Prostate gland (tissue), 2 donors: ENCODE measurements at places on chromosomes 11 and 22. TPM values are rescaled to one million over a fixed set of nuclear protein-coding genes. Genes with fewer than 3 reads are reported as not detected.
A peak's percentile ranks its signal among the peaks of the same experiment; 100 is the strongest.

DNA sequence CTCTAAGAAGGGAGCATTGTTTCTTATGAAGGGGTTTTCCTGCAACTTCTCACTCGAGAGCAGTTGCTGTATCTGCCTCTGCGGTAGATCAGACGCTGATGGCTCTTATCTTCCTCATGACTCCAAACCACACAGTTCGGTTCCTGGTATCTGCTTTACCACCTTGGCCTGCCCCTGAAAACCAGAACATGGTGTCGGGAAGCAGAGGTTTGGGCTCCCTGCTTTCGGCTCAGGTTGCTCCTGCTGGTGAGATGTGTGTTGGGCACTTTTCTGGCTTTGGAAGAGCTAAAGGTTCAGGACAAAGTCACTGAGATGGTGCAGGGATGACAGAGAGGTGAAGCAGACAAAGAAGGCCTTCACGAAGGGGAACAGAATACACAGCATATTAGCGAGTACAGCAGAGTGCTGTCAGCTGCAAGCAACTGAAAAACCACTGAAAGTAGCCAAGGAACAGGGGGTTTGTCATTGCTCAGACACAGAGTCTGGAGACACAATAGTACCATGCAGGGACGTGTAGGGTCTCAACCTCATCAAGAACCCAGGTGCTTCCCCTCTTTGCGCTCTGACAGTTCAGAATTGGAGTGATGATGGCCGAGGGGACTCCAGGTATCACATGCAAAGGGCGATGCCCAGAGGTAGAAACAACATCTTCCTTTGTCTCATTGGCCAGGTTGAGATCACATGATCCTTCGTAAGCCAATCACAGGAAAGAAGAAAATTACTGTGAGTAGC is 11.9 kb upstream of the CSF2RB start:
- no peaks in the 10 kb centered on the region for H3K27me3 ChIP-seq
- no peak for DNase-seq
- no peaks in the 10 kb centered on the region for H3K36me3 ChIP-seq
- no peaks in the 10 kb centered on the region for H3K4me1 ChIP-seq
- no peak overlapping the region for H3K4me3 ChIP-seq
- no peak overlapping the region for H3K27ac ChIP-seq

KRTAP5-1 gene
- not detected for total RNA-seq

- H3K27ac ChIP-seq = peak overlapping the region; percentile 82
- peaks cover 6% of the 10 kb centered on the region for H3K4me1 ChIP-seq
- H3K36me3 ChIP-seq = no peaks in the 10 kb centered on the region
- no peak overlapping the region for H3K4me3 ChIP-seq
- no peak for DNase-seq
Measured at GRCh38 chr11:69653406-69653960, 12.5 kb downstream of the CCND1 start.

GRCh38 chr22:19571995-19572394 is 47.8 kb upstream of the CLDN5 start:
- no peaks in the 10 kb centered on the region for H3K36me3 ChIP-seq
- DNase-seq = no peak
- H3K27me3 ChIP-seq = no peaks in the 10 kb centered on the region
- no peak overlapping the region for H3K4me3 ChIP-seq

- DNase-seq = no peak
- no peaks in the 10 kb centered on the region for H3K4me1 ChIP-seq
- H3K27me3 ChIP-seq = no peaks in the 10 kb centered on the region
Measured at GRCh38 chr11:74819400-74819799, 70.8 kb downstream of the RNF169 start.

DNA sequence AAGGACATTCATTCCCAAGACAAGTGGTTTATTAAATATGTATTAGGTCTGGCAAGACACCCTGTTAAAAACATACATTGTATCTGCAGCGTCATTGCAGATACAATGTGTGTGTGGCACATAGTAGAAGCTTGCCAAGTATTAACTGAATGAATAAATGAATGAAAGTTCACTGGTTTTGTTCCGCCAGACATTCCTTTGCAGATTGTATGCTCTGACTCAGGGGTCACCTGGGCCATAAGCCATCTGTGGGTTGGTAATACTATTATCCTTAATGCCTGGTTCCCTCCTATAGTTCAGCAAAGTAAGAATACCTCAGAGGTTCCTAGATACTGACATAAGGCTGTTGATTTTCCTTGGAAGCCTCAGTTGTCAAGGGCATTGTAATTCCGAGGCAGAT is 377.3 kb upstream of the CCDC90B start:
- no peak overlapping the region for H3K27ac ChIP-seq
- H3K36me3 ChIP-seq = no peaks in the 10 kb centered on the region
- H3K4me1 ChIP-seq = no peaks in the 10 kb centered on the region
- no peaks in the 10 kb centered on the region for H3K27me3 ChIP-seq
